Activated CD8-positive, alpha-beta memory T cell treated with anti-CD3 and anti-CD28 coated beads for 1 hour (primary cell): ENCODE measurements at places on chromosomes 7 and 10.

- DNase-seq: no peak
Observed at GRCh38 chr7:44131173-44132029, 8.1 kb upstream of the POLD2 start.

DNA sequence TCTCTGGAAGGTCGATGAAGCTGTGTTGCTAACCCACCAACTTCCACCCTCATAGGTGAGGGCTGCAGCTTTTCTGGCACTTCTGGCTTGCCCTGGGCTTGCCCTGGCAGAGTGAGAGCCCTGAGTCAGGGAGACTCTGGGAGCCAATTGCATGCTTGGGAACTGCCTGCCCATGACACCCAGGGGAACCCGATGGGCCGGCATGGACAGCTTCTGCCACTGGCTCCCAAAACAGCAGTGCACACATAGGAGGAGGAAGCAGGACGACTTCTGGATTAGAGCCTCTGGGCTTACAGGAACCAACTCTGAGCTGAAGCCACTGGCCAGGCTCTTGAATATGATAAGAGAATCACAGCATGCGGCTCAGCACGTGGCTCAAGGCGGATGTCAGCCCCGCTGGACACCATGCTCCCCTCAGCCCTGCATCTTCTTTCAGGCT lies 135.2 kb upstream of the UNC5B start:
- DNase-seq: no peak

GRCh38 chr7:120725376-120726039 lies 132.4 kb downstream of the TSPAN12 start:
- DNase-seq: no peak

- no peak for DNase-seq
Observed at GRCh38 chr10:51257511-51258248, 183.4 kb downstream of the PRKG1 start.

DNA sequence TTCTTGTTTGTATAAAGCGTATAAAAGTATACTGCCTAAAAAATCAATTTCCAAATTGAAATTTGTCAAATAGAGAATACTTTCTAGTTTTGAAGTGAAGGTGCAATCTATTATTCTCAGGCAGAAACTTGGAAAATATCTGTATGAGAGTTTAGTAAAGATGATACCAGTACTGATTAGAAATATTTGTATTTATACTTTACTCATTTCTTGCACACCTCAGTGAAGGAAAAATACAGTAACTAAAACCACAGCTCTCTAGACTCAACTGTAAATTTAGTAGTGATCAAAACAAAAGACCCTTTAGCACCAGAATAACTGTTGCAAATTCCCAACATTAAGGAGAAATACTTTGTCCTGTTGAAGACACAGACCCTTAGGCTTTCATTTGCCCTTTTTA lies 71.3 kb upstream of the CYP26C1 start:
- DNase-seq: no peak

- DNase-seq: no peak
Observed at GRCh38 chr10:59585046-59585700, 124.5 kb downstream of the SLC16A9 start.

DNA sequence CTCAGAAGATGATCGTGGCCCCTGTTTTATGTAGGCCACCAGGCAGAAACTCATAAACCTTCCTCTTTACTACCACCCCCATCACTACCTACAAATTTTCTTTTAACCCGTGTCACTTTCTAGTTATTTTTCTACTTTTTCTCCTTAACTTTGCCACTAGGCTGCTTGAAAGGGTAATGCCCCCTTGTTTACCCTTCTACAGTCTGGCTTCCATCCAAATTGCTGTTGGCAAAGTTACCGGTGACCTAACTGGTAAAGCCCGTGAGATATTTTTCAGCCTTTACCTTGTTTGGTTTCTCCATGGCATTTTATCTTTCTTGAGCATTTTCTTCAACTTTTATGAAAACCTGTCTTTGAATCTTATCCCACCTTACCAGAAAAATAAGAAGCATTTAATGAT lies 153.0 kb downstream of the WNT2 start:
- no peak for DNase-seq

GRCh38 chr7:99478464-99479440 lies 6.1 kb downstream of the ZNF789 start:
- DNase-seq: no peak

DNA sequence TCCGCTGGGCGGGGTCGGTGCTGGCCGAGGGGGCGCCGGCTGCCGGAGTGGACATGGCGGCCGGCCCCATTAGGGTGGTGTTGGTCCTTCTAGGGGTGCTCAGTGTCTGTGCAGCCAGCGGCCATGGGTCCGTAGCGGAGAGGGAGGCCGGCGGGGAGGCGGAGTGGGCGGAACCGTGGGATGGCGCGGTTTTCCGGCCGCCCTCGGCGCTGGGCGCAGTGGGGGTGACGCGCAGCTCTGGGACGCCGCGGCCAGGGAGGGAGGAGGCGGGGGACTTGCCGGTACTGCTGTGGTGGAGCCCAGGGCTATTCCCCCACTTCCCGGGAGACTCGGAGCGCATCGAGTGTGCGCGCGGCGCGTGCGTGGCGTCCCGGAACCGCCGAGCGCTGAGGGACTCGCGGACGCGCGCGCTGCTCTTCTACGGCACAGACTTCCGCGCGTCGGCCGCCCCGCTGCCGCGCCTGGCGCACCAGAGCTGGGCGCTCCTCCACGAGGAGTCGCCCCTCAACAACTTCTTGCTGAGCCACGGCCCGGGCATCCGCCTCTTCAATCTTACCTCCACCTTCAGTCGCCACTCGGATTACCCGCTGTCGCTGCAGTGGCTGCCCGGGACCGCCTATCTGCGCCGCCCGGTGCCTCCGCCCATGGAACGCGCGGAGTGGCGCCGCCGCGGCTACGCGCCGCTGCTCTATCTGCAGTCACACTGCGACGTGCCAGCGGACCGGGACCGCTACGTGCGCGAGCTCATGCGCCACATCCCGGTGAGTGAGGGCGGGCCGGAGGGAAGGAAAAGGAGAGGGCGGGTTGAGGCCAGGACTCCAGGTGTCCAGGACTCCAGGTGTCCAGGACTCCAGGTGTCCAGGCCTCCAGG lies 9.3 kb upstream of the CHCHD1 start:
- DNase-seq: peak; percentile 47

DNA sequence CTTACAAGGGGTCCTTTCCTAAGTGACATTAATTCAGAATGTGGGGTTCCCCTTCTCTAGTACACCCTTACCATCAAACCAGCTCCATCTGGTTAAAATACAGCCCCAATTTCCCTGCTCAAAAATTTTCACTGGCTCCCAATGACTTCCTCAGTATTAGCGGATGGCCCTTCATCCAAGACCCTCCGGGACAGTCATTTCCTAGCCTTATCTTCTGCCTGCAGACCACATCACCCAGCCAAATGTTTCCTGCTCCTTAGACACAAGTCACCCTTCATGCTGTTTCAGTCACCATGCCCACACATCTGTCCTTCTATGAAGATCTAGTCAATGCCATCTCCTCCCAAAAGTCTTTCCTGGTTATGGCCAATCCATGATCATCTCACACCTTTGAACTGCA lies 45.2 kb downstream of the PARD3 start:
- DNase-seq: no peak

- DNase-seq: no peak
Observed at GRCh38 chr10:68202960-68203353, 29.0 kb downstream of the ATOH7 start.

DNA sequence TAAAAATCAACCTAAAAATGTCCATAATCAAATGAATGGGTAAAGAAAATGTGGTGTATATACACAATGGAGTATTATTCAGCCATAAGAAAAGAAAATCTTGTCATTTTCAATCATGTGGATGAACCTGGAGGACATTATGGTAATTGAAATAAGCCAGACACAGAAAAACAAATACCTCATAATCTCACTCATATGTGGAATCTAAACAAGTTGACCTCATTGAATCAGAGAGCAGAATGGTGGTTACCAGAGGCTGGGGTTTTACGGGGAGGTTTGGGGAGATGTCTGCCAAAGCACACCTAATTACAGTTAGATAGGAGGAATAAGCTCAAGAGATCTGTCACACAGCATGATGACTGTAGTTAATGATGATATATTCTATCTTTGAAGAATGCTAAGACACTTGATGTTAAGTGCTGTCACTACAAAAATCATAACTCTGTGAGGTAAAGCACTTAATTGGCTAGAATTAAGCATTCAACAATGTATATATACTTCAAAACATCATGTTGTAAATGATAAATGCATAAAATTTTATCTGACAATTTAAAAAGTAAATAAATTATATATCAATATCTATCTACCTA lies 39.1 kb upstream of the TNPO3 start:
- DNase-seq: no peak

GRCh38 chr7:22356701-22357310 lies at the start of gene RAPGEF5:
Gene RAPGEF5, minus strand, starts transcription at chr7:22357154. Its CDS starts 94 bp downstream, at chr7:22357060.
- no peak for DNase-seq

DNA sequence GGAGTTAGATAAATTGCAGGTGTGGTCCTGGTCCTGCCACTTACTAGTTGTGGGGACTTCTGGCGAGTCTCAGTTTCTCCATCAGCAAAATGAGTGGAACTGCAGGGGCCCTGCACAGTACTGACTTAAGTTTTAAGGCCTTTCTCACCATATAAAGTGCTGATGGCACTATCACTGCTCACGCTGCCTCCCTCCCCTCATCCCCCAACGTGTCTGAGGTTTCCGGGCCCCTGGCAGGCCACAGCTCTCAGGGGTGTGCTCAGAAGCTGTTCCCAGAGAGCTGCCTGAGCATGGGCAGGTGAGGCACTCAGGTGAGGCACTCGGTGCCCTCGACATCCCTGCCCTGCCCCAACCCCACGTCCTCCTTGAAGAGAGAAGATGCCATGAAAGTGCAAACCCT lies 74.2 kb downstream of the VOPP1 start:
- DNase-seq: no peak

DNA sequence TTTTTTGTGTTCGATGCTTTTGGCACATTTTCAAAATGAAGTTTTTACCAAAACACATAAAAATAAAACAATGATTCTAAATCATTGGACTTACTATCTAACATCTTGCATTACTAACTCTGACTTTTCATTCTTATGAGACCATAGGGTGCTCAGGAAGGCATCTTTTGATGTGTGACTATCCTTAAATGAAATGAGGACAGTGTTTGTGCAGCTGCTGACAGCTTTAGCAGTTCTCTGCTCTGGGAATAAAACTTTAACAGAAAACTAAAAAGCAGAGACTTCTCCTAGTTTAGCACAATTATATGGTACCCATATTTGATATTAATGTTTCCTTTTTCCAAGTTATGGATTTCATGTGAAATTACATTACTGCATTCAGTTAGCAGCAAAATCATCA lies 471.6 kb downstream of the ARL4A start:
- no peak for DNase-seq

DNA sequence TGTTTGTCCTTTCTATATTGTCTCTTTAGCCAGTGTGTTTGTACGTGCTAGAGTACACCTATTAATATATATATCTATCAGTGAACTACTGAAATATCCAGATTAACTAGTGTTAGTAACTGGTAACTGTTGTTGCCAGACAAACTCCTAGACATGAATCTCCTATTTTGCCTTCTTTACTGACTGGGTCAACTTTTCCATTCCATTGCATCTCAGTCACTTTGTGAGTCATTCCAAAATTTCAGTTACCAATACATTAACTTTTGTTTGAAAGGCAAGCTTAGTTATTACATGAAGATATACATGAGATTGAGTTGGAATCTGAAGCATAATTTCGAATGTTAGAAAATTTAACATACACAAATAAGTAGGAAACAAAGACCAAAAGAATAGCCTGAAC lies 51.4 kb downstream of the BTAF1 start:
- DNase-seq: no peak

DNA sequence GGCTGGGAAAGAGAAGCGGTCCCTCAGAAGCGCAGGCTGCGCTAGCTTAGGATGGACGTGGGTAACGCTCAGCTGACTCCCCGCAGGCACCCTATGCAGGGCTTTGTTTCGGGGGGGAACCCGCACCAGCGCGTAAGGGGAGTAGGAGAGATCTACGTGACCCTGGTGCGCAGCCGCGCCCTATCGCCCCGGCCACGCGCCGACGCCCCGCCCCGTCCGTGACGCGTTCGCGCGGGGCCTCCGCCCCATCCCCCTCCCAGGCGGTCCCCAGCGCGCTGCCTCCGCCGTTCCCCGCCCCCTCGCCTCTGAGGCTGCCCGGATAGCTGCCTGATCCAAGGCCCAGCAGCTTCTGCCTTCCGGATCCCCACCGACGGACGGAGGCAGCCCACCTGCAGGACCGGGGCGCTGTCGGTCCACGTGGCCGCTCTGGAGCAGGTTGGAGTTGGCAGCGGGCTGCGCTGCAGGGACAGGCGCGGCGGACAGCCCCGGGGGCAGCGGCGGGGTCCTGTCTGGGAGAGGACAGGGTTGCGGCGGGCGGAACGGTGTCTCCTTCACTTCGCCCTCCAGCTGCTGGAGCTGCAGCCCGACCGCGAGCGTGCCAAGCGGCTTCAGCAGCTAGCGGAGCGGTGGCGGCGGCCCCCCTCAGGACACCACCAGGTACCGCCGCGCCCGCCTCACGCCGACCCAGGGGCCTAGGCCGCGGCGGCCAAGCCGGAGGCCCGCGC lies at the start of gene VDAC2:
TSS of gene VDAC2 (plus strand) at position 515 of the 725 bp plus-strand sequence. CDS start 363 bp downstream, outside the sequence.
- DNase-seq: peak; percentile 94

DNA sequence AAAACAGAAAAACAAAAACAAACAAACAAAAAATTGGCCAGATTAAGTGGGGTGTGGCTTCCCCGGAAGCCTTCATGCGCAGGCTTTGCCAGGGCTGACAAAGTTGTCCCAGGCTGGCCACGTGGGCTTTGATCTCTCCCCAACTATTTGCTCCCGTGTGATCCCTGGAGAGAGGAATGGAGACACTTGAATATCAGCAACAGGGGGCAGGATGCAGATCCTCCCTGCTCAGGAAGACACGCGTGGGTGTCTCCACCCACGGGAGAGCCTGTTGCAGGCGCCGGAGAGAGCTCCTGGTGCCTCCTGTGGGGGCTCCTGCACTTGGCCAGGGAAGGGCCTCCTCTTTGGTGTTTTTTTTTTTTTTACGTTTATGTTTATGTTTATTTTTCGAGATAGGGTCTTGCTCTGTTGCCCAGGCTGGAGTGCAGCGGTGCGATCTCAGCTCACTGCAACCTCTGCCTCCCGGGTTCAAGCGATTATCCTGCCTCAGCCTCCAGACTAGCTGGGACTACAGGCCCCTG lies 19.0 kb downstream of the TRIM56 start:
- DNase-seq: no peak

DNA sequence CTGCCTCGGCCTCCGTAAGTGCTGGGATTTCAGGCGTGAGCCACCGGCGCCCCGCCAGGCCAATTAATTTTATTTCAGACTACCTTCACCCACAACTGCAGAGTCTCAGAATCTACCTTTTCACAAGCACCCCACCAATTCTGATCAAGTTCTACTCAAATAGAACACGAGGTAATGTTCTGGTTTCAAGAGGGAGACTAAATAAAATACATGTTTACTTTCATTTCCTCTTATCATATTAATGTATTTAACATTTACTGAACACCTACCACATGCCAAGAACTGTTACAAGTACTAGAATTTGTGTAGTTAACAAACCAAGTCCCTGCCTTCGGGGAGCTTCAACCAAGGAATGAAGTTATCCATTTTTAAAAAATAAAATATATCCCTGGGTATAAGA lies 25.5 kb upstream of the RGS10 start:
- no peak for DNase-seq

DNA sequence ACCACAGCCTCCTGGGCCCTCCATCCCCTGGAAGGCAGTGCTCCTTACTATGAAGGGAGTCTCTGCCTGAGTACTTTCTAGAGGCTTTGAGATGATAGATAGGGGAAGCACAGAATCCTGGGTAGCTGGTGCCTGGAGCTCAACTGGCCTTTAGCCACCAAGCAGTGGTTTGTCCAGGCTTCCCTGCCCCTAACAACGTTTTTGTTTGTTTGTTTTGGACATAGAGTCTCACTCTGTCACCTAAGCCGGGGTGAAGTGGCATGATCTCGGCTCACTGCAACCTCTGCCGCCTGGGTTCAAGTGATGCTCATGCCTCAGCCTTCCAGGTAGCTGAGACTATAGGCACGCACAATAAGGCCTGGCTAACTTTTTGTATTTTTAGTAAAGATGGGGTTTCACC lies 289.4 kb downstream of the PLXNA4 start:
- no peak for DNase-seq
